ENCODE measurements at places on chromosomes 4 and X.

DNA sequence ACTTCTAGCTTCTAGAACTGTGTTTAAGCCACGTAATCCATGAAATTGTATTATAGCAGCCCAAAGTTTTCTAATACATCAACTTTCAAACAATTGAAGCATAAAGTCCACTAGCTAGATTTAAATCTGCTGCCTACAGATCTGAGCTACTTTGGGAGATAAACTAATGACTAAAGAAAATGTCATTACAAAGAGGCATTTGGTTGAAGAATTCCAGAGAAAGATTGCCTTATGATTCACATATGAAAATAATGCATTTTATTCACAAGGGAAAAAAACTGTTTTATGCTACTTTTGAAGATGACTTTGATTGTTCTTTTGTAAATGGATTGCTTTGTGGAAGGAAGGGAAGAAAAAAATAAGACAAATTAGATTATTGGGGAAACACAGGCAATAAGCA, 124.1 kb upstream of the SLIT2 start:
- peak; percentile 22 for DNase-seq

DNA sequence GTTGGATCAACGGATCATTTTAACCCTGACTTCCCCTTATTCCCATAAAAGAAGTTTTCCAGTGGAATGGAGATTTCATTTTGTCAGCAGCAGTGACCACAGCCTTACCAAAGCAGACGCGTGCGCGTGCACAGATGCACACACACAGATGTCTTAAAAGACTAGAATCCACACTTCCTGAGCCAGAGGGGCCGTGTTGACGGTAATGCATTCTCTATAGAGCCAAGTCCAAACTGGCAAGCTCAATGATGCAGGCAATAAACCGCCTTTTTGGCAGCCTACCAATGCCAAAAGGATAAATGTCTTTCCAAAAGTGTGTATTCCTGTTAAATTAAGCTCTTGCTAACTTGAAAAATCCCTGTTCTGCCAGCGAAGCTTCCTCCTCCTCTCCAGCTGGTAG, 18.8 kb upstream of the CLDN34 start:
- DNase-seq: no peak

GRCh38 chr4:151887031-151887815, 126.4 kb upstream of the GATB start:
- DNase-seq: peak; percentile 52

DNA sequence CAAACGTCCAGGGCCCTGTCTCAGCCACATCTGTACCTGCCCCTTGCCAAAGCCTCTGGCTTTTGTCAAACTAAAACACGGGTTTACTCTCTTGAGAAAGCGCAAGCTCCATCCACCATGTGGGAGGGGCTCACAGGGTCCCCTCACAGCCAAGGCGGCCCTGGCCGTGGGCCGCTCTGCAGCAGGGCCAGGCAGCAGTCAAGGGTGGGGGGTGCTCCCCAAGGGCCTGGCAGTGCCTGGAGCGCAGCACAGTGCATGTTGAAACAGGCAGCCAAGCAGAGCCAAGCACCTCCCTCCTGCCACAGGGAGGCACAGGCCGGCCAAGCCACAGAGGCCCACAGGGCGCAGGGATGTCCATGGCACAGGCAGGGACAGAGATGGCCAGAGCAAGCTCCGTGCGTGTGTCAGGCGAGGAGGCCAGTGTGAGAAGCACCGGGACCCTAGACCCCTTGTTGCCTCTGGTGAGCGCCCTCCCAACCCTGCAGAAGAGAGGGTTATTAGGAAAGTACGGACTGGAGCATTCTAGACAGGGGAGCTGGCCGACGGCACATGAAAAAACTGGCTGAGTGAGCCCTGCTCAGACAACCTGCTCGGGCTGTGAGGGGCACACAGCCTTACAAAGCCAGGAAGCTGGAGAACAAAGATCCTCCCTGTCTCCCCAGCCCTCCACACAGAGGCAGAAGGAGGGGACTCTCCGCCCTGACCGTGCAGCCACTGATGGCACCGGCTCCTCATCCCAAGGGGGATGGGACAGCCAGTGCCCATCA, 39.0 kb downstream of the FAM53A start:
- DNase-seq: peak; percentile 58

DNA sequence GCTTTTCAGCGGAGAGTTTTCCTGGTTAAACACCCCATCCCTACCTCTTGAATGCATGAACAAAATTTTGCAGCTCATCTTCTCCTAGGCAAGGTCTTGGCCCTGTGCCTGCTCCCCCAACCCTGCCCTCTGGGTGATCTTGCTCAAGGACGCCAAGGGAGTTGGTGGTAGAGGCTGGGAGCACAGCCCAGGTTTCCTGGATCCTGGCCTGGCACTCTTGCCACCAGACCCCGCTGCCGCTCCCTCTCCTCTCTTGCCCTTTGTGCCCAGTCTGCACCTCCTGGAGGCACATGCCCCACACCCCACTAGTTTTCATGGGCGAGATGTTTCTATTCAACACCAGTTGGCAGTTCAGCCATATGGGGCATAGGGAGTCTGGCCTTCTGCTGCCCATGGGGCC, 37.3 kb downstream of the TSC22D3 start:
- no peak for DNase-seq

- no peak for DNase-seq
Measured at GRCh38 chr4:16893141-16893651, 5.2 kb downstream of the LDB2 start.
